ENCODE measurements at places on chromosomes 16 and 17.
A peak's percentile ranks its signal among the peaks of the same experiment; 100 is the strongest.

DNA sequence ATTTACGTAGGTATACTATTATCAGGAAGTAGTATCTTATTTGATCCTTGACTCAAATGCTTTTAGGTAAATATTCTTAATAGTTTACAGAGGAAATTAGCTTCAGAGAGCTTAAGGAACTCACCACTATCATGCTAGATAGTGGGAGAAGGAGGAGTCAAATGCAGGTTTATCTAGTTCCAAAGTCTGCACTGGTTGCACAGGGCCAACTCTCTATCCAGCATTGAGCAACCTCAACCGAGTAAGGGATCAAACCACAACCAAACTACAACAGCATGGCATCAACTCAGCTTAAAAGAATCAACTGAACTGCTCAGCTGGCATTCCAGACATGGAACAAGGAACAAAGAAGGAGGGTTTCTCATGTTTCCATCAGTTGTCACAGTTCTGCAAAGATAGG is 306.0 kb downstream of the MAF start:
- no peak for DNase-seq

DNA sequence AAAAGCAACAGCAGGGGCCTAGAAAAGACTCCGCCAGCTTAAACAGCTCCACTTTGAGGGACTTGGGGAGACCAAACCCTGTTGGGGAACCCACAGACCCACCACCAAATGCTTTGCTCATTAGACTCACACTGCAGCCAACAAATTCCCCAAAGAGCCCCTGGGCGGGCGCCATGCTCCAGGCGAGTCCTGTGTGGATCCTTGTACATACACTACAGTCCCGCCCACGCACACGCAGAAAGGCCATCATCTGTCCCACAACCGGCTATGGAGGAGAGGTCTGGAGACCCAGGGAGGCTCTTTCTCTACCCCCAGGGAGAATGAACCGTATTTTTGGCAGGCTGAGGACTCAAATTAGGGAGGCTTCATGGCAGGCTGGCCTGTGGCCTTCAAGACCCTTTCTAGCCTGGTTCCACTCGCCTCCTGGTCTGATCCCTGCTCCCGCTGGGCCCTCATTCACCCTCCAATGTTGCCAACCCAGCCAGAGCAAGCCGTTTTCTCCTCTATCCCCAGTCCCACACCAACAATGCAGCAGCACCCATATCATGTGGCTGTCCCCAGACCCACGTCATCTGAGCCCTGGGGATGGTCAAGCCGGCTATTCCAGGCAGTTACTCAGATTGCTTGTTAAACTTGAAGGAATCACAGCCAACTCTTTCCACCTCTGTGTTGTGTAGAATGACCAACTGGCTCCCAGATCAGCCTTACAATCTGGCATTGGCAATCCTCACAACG is 27.2 kb downstream of the ZNF423 start:
- DNase-seq: no peak

DNA sequence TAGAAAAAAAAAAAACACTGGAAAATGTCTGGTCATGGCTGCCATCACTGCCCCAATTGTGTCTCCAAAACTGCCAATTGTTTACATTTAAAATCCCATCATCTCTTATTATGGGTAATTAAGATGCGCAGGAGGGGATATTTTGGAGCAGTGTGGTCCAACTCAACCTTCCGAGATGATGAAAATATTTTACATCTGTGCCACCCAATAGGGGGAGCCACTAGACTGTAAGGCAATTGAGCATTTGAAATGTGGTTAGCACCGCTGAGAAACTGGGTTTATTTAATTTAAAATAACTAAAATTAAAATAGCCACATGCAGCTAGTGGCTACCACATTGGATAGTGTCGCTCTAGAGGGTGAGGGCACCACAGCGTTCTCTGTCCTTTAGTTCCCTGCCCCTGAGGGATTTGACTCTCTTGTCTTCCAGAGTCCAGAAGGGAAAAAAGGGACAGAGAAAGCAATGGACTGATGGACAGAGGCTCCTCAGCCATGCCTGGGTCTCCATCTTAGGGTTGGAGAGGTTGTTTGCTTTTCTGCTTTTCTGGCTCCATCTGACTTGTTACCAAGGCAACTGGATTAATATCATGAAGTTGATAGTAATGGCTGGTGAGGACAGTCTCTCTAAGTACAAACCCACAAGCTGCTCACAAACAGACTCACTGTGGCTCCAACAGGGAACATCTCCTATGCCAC is 3.5 kb downstream of the MPO start:
- peak; percentile 46 for DNase-seq

DNA sequence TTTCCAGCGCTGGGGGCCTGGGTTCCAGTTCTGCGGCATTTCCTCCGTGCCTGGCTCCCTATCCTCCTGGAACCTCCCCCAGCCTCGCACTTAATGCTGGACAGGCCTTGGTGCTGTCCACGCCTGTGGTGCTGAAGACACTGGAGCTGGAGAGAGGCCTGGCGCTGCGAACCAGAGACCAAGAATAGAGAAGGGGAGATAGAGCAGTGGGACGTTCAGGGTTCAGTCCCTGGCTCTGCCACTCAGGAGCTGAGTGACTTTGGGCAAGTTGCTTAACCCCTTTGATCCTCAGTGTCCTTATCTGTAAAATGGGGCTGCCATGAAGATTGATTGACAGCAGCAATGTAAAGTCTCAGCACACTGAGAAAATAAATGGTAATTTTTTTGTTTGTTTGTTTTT is 11.9 kb downstream of the SBK1 start:
- peak; percentile 18 for DNase-seq

GRCh38 chr16:71379711-71380110 is 21.2 kb downstream of the CALB2 start:
- DNase-seq: no peak

DNA sequence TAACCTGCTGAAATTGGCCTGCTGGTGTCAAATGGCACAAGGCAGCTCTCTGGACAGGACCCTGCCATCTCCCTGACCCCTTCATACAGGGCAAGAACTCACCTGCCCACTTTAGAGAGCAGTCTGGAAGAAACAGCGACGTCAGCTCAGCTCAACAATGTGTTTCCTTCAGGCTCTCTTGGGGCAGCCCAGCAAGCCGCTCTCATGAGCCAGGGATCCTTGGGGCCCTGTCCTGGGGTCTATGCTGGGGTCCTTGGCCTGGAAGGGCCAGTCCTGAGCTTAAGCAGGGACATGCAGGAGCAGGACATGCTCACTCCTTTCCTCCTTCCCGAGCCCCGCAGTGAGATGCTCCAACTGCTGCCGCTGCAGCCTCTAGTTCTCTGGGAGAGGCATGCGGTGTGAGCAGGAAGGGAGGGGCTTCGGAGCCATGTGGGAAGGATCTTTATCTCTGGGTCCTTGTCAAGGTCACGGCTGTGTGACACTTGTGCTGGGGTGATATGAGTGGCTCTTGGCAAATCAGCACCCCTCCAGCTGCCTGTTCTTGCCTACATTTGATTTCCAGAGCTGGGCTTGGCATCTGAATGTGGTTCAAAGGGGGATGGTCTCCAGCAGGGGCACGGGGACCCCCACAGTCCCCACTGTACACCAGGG is 3.4 kb downstream of the C1QTNF1 start:
- DNase-seq: peak; percentile 22

DNA sequence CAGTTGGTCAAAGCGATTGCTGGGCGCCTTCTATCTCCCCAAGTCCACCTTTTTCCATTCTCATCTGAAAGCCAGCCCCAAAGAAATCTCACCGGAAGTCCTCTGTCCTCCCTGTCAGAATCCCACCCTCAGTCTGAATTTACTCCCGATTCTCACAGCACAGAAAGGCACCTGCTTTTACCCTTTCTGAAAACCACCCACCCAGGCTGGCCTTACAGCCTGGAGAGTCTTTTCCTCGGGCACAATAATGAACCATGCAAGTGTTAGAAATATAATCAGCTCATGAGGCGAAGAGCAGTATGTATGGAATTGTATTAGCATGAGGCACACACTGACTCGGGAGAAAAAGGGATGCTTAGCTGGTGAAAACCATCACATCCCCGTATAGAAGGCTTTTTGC is 1.2 kb upstream of the ZFHX3 start:
- DNase-seq: no peak

- no peak for DNase-seq
These were observed 1.6 kb upstream of the HSD3B7 start for GRCh38 chr16:30983289-30983889.

- no peak for DNase-seq
These were observed 4.6 kb downstream of the RASD1 start for GRCh38 chr17:17491546-17491988.

DNA sequence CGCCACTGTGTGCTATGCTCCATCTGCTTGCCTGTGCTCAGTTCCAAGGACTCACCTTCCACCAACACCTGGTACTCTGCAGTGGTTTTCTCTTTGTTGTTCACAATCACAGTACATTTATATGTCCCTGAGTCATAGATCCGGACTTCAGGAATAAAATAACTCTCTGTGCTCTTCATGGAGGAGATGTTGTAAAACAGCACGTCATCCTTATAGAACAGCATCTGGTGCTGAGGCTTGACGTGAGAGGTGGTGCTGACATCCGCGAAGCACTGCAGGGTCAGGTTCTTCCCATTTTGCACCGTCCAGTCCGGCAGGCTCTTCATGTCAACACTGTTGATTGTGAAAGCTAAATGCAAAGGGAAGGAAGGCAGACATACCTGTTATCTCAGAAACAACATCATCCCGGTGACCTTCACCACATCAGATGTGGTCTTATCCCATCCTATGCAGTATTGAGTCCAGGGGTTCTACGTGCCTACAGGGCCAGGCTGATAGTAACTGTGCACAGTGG is 12.8 kb downstream of the PECAM1 start:
- DNase-seq: no peak

DNA sequence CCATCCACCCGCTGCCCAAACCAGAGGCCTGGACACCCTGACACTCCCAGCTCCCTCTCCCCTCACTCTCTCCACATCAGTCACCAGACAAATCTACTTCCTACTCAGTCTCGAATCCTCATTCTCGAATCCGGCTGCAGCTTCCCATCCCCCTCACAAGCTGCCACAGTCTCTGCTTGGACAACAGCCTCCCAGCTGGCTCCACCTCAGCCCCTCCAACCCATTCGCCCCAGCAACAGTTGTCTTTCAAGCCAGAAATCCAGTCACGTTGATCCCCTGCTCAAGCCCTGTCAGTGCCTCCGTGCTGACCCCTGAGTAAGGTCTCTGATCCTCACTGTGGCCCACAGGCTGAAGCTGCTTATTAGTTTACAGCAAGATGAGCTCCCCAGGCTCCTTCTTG is 44.2 kb upstream of the MTSS2 start:
- no peak for DNase-seq

- DNase-seq: no peak
These were observed 34.4 kb upstream of the ZCCHC14 start for GRCh38 chr16:87527055-87527724.

GRCh38 chr17:79993390-79994227 is 42.1 kb downstream of the TBC1D16 start:
- DNase-seq: peak; percentile 21
